CD4-positive, alpha-beta T cell treated with Interleukin-6 for 4 hours (primary cell): ENCODE measurements at places on chromosomes 12 and 14.
A peak's percentile ranks its signal among the peaks of the same experiment; 100 is the strongest.

DNA sequence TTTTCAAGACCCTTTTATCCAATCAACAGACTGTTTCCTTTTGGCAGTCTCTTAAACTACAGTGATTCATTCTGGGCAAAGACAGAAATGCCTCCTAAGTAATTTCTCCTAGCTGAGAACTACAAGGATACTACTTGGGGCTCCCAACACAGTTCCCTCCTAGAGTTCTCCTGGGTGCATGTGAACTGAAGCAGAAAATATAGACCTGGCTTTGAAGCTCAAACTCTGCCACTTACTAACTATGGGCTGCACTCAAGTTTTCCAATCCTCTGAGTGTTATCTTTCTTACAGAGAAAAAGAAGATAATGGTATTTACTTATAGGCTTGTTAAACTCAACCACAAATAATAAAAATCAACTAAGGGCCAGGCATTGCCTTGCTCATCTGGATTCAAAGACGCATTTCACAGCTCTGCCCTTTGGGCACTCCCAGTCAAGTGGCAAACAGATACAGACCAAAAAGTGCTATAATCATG is 97.6 kb downstream of the EFCAB11 start:
- no peak for DNase-seq

GRCh38 chr12:122336015-122336946 is 70.0 kb upstream of the VPS33A start:
- peak; percentile 53 for DNase-seq

DNA sequence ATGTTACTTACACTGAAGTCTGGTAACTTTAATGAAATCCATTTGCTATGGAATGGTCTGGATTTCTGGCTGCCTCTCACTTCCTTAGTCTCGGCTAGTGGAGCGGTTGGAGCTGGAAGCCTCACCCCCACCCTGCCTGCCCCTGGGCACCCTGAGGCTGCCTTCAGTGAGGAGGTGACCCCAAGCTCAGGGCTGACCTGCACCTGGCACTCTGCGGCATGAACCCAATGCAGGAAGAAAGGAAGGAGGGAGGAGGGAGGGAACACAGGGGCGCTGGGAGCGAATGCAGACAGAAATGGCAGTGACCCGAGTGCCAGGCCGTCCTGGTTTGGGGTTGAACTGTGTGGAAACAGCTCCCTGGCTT is 353.1 kb downstream of the TMEM121 start:
- no peak for DNase-seq

DNA sequence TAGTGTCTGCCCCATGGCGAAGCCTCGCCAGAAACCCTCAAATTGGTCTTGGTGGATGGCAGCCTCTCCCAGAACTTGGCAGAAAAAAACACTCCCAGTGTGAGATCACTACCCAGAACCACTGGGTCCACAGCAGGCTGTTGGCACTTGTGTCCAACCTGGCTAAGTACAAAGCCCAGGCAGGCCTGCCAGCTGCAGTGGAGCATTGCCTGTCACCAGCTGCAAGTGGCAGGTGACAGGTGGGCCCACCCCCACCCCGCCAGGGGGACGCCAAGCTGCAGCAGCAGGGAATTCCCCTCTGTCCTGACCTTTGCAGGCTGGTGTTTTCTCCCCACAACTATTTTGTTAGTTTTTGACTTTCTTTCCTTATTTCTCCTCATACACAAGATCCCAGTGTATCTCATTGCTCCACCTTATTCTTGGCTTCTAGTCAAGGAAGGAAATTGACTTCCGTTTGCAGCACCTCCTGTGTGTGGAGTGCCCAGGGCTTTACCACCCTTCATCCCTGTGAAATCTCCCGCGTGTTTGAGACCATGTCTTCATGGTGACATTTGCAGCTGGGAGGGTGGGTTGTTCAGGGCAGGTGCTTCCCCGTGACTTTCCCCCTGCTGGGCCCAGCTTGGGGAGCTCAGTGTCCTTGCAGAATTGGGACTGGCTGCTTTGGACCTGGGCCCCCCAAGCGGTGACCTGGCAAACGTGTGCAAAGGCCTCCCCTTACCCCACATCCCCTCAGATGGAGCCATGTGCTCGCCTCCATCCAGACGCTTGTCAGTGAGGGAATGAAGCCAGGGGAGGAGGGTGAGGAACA is 73.8 kb upstream of the RIN3 start:
- DNase-seq, result no peak

- no peak for DNase-seq
These were observed 21.7 kb downstream of the PAPLN start for GRCh38 chr14:73258845-73259611.

- no peak for DNase-seq
These were observed 75.7 kb downstream of the DIP2B start for GRCh38 chr12:50580436-50580835.

DNA sequence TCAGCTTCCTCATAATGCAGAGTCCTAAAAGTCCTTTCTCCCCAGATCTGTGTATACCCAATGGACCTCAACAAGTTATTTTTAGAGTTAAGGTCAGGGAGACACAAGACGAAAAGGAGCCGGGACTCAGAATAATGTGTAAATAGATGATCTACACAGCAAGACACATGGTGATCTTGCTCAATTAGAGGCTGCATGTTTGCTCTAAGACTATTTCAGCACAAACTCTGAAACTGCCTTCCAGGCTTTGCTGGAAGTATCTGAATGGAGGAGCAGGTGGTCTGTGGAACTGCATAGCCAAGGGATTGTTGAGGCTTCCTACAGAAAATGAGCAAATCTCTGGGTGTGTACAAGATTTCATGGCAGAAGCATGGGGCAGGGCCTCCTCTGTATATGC is 80.8 kb downstream of the CRACR2A start:
- DNase-seq, result no peak

- no peak for DNase-seq
These were observed 64.8 kb downstream of the PPFIBP1 start for GRCh38 chr12:27588776-27589175.

- no peak for DNase-seq
These were observed 6.4 kb downstream of the SLC15A4 start for GRCh38 chr12:128817111-128818015.

DNA sequence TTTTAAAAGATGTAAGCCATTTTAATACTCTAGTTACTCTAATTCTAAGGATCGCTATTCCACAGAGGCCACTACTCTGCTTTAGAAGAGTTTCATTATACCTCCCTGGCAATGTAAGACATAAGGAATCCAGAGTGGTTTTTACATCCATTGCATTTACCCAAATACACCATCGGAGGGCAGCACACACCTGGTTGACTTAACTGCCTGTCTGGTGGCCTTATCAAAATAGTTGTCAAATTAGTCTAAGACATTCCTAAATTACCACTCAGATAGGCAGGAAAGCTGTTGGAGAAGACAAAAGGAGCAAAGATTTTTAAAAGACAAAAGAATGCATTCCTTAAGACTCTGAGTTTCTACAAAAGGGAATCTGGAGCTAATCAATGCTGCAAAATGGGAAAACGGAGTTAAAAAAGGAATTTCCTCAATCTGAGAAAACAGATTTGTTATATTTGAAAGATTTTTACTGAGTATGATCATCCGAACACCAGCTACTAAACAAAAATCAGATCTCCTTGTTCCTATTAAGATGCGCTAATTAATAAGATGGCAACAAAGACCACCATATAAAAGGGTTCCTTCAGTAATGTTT is 33.8 kb upstream of the FGD4 start:
- DNase-seq, result peak; percentile 45

GRCh38 chr12:18658179-18658578 is 79.6 kb downstream of the PLCZ1 start:
- DNase-seq, result no peak

- no peak for DNase-seq
These were observed 68.3 kb downstream of the DYRK2 start for GRCh38 chr12:67716817-67717216.

DNA sequence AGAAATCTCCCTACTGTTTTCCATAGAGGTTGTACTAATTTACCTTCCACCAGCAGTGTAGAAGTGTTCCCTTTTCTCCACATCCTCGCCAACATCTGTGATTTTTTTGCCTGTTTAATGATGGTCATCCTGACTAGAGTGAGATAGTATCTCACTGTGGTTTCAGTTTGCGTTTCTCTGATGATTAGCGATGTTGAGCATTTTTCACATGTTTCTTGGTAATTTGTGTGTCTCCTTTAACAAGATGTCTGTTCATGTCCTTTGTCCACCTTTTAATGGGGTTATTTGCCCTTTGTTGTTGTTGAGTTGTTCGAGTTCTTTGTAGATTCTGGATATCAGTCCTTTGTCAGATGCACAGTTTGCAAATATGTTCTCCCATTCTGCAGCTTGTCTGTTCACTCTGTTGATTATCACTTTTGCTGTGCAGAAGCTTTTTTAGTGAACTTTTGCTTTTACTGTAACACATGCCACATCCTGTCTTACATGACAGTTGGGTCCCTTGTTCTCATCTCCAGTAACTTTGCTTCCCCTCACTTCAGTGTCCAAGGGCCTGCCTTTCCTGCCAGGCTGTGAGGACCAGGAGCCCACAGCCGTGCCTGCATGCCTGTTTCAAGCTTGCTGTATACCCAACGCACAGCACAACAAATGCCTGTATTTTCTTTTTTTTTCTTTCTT is 64.9 kb downstream of the SPRING1 start:
- DNase-seq, result peak; percentile 28

DNA sequence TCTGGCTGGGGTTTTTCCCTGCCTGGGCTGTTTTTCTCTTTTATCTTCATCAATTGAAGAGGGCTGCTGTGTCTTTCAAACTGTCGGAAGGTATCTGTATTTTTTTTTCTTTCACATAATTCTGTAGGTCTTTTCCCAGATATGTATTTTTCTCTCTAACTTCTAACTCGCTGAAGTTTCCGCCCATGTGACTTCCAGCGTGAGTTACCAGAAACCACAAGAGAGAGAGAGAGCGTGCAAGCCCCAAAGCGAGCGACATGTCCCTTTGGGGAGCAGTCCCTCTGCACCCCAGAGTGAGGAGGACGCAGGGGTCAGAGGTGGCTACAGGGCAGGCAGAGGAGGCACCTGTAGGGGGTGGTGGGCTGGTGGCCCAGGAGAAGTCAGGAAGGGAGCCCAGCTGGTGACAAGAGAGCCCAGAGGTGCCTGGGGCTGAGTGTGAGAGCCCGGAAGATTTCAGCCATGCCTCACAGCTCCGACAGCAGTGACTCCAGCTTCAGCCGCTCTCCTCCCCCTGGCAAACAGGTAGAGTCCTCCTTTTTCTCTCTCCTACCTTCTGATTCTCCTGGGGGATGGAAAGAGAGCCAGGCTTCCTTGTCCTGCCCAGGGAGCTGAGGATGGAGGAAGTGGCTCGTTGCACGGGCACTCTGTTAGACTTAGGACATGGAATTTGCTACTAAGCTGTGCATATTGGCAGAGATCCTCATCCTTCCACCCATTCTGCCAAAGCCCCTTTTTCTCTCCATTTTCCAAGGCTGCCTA is at the start of gene BATF:
Gene BATF (plus strand): TSS at position 246 of the 759 bp plus-strand sequence. CDS start 214 bp downstream, at position 460.
- DNase-seq, result peak; percentile 80

GRCh38 chr14:36408388-36408787 is 88.0 kb upstream of the MBIP start:
- no peak for DNase-seq

DNA sequence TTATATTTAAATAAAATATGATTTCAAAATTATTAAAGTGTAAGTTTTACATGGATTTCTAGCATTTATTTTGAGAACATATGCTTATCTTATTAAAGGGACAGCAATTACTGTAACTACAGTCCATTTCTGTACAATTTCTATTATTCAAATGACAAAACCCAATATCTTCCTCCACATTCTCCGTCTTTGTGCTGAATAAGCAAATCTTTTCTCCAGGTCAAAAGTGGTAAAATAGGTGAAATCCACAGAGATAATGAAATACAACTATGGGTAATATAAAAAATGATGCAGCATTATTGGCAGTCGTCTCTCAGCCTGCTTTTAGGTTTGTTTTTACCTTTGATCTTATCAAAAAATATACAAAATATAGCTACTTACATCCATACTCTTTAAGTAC is 79.4 kb upstream of the OTX2 start:
- no peak for DNase-seq

DNA sequence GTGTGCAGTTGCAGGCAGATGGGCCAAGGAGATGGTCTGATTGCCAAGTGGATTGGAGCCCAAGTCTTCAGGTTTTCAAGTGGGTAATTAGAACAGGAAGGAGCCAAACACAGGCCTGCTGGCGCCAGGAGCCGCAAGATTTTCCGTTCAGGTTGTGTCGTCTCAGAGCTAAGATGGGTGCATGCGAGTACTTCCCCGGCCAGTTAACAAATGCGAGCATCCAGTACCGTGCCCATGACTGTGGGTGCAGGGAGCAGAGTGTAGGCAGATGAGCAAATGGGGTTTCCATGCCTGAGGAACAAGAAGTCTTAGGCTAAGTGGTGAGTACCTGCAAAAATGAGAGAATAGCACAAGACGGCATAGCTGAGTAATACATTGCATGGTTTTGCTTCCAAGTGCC is 90.5 kb downstream of the CHST11 start:
- DNase-seq, result no peak

DNA sequence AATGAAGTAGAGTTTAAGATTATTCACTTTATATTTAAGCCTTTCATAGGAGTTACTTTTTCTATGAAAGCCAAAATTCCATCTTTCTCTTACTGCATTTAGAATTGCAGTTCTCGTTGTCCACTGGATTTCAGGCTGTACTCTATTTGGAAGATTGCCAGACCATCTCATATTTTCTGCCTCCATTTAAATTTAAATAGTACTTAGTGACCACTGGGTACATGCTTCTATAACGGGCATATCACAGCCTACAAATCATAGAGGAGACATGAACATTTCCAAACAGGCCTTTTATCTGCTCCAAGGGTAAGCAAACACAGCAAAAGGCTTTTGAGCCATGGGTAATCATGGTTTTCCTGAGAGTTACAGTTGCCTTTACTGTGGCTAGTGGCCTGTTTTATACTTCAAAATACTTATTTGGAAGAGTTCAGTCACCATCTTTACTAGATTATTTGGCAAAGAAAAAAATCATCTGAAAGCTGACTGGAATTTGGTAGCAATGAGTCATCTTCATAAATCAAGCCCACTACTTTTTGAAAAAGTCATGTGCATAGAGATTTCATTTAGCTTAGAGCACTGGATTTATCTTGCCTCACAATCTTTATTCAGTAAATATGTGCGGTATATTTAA is 15.7 kb downstream of the ANO6 start:
- no peak for DNase-seq

DNA sequence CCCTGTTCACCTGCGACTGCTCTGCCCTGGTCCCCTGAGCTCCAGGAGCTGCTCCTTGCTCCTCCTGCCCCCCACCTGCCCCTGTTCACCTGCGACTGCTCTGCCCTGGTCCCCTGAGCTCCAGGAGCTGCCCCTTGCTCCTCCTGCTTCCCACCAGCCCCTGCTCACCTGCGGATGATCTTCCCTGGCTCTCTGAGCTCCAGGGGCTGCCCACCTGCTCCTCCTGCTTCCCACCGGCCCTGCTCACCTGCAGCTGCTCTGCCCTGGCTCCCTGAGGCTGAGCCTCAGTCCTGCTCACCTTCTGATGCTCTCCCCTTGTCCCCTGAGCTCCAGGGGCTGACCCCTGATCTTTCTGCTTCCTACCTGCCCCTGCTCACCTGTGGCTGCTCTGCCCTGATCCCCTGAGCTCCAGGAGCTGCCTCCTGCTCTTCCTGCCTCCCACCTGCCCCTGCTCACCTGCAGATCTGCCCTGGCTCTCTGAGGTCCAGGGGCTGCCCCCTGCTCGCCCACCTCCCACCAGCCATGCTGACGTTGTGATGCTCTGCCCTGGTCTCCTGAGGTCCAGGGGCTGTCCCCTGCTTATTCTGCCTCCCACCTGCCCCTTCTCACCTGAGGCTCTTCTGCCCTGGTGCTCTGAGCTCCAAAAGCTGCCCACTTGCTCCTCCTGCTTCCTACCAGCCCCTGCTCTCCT is 219.2 kb downstream of the TMEM121 start:
- no peak for DNase-seq
